ENCODE measurements at places on chromosomes 16 and 17.

- DNase-seq = no peak
These were observed 1.6 kb upstream of the XPO6 start for GRCh38 chr16:28213396-28213795.

DNA sequence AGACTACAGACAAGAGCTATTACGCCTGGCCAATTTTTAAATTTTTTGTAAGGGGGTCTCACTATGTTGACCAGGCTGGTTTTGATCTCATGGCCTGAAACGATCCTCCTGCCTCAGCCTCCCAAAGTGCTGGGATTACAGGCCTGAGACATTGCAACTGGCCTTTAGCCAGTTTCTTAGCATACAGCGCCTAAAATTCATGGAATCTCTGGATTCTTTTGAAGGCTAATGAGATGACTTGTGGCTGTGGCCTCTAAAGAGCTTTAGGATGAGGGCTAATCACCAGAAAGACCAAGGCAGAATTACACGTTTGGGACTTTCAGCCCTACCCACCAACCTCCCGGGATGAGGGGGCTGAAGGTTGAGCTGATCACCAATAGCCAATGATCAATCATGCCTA, 34.6 kb downstream of the AKAP10 start:
- DNase-seq = no peak

DNA sequence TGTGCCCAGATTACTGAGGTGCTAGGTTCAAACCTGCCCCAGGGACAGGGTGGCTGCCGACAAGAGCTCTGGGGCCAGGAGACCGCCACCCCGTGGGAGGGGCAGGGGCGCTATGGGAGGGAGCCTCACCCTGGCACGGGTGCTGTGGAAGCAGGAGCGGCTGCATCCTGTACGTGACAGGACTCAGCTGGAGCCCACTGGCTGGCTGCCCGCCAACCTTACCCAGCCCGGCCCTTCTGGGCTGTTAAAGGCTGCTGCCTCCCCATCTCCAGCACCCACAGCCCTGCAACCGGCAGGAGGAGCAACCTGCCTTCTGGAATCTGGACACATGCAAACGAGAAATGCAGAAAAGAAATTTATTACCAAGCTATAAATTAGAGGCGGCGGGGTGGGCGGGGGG, 11.2 kb downstream of the PAM16 start:
- no peak for DNase-seq

DNA sequence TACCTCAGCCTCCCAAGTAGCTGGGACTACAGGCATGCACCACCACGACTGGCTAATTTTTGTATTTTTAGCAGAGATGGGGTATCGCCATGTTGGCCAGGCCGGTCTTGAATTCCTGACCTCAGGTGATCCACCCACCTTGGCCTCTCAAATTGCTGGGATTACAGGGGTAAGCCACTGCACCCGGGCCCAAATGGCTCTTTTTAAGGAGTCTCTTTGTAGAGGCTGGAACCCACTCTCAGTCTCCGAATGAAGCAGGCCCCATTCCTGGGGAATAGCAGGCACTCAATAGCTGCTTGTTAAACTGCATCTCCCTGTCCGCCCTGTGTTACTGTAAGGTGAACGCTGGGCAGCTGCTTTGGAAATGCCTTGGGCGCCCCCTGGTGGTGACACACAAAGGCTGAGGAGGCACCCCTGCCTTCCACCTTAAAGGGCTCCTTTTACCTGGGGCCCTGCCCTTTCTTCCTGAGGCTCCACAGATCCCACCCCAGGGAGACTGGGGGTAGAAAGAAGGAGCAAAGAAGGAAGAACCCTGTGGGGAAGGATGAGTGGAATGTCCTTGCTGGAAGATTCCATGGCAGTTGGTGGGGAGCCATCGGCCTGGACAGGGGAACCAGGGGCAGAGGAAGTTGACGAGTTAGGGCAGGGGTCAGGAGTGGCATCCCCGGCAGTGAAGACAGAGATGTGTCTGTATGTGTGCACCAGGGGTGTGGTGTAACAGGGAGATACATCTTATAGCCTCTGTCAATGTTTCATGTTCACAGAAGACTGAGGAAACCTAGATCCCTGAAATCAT, 6.1 kb upstream of the SP2 start:
- DNase-seq = peak; percentile 75

DNA sequence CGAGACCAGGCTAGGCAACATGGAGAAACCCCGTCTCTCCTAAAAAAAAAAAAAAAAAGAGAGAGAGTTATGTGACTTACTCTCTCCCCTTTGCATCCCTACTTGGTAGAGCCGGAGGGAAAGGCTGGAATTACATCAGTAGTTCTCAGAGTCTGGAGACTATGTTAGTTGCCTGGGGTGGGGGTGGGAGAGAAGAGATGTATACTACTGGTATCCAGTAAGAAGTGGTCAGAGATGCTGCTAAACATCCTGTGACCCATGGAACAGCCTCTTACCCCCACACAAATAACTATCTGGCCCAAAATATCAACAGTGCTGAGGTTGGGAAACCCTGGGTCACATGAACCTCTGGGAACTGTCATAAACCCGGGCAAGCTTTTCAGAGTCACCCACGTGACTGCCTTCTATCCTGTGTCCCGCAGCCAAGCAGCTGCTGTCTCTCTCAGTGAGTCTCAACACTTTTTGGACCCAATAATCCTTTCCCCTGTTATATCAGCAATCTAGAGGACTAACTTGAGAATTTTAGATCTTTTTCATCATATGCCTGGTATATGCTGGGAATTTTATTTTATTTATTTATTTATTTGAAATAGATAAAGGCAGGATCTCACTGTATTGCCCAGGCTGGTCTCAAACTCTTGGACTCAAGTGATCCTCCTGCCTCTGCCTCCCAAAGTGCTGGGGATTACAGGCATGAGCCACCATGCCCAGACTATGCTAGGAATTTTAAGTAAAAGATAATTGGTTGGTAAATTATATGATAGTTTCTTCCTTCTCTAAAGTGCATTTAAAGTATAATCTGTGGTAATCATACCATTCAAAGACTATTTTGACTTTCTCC, 8.7 kb downstream of the EIF1 start:
- DNase-seq = no peak

DNA sequence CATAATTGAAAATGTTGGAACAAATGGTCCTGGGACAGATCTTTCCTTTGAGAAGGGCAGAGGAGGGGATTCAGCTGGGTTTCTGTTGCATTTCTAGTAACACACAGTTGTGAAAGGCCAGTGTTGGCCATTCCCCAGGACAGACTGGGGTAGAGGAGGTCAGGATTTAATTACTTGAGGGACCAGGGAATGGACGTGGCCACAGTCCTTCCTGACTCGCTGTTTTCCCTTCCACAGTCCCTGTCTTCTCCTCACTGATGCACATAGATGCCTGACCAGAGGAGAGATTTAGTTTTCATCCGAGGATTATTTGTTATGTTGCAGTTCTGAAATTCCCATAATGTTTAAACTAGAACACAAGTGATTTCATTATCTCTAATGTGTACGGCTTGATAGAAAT, 25.2 kb upstream of the HEATR6 start:
- DNase-seq = no peak

- DNase-seq = no peak
These were observed 52.1 kb upstream of the DOC2B start for GRCh38 chr17:233473-233941.

- DNase-seq = no peak
These were observed 825 bp downstream of the HEATR6 start for GRCh38 chr17:60077672-60078519.

DNA sequence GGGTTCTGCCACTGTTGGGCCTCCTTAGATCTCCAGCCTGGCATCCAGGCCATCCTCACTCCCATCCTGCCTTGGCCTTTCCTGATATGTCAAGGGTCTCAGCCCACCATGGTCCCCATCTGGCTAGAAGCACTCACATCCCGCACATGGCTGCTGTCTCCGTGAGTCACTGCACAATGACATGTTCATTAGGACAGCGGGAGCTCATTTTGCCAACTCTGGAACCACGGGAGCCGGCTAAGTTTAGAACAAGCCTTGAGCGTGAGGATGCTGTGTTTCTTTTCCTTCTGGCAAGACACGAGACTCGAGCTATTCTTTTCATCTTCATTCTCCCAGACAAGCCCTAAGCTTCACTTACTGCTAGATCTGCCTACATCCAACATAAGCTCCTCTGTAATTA, 65.7 kb upstream of the KSR1 start:
- DNase-seq = no peak

- DNase-seq = no peak
These were observed 41.5 kb downstream of the NF1 start for GRCh38 chr17:31136319-31136718.

DNA sequence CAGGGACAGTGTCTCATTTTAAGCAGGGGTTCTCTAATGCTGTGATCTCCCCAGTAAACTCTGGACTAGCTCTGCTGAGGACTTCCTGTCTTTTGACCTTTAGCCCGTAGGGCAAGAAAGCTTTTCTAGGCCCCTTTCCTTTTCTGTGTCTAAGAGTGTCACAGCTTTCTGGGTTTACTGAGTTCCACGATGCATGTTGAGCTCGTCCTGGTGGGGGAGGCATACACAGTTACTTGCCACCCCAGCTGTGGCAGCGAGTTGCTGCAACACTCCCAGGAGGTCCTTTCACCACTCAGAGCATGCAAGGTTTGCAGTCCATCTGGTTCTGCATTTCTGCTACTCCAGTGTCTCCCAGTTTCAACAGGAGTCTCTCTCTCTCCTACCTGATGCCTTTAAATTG, 23.7 kb downstream of the NOD2 start:
- DNase-seq = no peak

GRCh38 chr17:58615768-58616659, 75.8 kb downstream of the TEX14 start:
- no peak for DNase-seq

- DNase-seq = no peak
These were observed 37.5 kb downstream of the PITPNC1 start for GRCh38 chr17:67414559-67414958.

GRCh38 chr17:17603178-17603894, 11.8 kb upstream of the PEMT start:
- DNase-seq = peak; percentile 57

- DNase-seq = peak; percentile 42
These were observed 823 bp downstream of the NBR1 start for GRCh38 chr17:43171586-43172487.

DNA sequence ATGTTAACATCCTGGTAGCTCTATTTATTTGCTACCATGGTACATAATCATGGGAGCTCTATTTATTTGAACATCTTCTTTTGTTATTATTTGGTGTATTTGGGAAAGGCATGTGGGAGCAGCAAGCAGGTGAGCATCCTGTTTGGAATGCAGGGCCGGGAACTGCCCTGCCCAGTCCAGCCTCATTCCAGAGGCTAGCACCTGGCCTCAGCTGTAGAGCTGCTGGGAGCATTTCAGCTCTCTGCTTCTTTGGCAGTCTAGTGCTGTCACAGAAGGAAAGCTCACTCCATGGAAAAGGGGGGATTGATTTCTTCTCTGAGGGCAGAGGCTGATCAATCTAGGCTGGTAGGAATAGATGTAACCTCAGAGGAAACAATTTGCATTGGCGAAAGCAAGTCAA, 112.5 kb downstream of the WWOX start:
- DNase-seq = no peak

- no peak for DNase-seq
These were observed 71.0 kb downstream of the CDRT15 start for GRCh38 chr17:14165616-14166015.

GRCh38 chr17:10748531-10749181, 18.8 kb upstream of the TMEM220 start:
- DNase-seq = no peak

- DNase-seq = no peak
These were observed 6.2 kb downstream of the JPH3 start for GRCh38 chr16:87608400-87608985.

GRCh38 chr17:38379448-38379847, 27.8 kb downstream of the SOCS7 start:
- no peak for DNase-seq

DNA sequence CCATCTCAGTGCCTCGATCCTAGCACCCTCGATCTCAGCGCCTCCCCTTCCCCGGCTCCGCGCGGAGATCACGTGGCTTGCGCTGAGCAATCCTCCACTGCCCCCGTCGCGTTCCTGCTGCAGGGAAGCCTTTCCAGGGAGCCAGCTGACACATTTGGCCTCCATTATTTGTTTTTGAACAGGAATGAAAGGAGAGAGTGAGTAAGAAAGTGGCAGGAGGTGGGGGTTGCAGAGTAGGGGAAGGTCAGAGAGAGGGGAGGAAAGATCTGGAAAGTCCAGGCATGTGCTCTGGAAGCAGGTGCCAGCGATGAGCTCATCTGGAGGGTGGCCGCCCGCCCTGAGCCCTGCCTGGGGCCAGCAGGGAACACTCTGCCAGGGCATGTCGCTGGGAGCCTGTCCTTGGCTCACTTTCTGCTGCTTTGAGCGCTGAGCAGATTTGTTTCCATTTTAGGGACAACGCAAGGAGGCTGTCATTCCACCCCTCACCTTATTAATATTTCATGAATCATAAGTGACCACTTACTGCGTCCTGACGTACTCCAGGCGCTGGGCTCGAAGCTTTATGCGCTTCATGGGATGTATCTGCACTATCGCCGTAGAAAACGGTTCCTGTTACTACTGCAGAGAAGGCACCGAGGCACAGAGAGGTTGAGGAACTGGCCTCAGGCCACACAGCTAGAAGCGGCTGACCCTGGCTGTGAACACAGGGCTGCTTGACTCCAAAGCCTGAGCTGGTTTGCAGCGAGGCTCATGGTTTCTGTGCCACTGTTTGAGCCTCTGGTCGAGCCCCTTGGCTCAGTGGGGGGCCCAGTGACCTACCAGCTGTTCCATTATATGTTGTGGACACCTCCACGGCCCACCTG, 283.1 kb downstream of the SEC14L1 start:
- DNase-seq = peak; percentile 10

DNA sequence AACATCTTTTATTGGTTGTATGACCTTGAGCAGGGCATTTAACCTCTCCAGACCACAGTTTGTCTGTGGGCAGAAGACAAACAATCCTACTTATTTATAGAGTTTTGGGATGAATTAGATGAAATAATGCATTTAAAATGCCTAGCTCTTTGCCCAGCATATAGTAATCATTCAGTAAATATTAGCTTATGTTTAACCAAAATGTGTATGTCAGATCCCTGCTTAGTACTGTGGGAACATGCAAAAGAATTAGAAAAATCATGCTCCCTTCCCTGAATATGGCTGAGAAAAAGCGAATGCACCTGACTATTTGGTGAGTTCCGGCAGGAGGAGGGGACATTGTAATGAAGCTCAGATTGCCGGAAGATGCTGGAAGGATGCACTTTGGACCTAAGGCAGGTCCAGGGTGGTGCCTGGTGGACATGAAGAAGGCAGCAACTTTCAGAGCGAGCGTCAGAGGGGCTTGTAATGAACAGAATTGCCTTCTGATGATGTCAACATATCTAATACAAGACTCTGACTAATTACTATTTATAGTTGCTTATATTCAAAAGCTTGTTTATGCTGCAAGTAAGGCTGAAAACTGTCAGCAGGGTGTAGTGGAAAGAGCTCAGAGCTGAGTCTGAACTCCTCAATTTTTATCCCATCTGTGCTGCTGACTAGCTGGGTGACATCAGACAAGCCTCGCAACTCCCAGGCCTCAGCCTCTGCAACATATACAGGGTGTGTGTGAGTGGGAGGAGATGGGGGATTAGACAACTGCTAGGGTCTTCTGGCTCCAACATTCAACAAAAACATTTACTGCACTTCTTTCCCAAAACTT, 221.2 kb downstream of the PRKCA start:
- DNase-seq = no peak

GRCh38 chr16:2471016-2471652, at the start of gene NTN3:
TSS of gene NTN3 (plus strand) at chr16:2471297. CDS start at chr16:2471702, 405 bp downstream.
- no peak for DNase-seq

Data from NCI-H2029 (cell line).